ENCODE measurements at places on chromosomes 12 and 14. TPM values are rescaled to one million over a fixed set of nuclear protein-coding genes. Genes with fewer than 3 reads are reported as not detected.

DNA sequence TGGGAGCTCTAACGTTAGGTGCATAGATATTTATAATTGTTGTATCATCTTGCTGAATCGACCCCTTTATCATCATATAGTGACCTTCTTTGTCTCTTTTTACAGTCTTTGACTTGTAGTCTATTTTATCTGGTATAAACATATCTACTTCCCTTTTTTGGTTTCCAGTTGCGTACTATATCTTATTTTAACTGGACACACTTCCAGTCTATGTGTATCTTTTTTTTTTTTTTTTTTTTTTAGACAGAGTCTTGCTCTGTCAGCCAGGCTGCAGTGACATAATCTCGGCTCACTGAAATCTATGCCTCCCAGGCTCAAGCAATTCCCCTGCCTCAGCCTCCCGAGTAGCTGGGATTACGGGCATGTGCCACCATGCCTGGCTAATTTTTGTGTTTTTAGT is 41.9 kb upstream of the ZFP36L1 start:
- DNase-seq: no peak

DNA sequence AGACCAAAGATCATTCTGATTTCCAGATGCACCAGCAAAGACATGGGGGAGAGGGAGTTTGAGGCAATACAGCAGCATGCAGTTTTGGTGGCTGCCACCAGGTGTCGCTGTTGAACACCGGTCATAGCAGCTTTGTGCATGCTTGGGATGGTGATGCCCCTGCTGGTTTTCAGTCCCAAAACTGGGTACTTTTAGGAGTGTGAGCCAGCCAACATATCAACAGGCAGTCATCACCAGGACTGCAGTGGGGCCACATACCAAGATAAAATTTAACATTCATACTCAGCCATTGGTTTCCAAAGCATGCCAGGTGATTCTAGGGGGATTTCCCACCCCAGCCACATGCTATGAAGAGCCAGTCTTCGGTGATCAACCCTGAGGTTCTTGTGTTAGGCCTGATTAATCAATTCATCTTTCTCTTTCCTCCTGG is 64.2 kb downstream of the PHETA1 start:
- DNase-seq: no peak

DNA sequence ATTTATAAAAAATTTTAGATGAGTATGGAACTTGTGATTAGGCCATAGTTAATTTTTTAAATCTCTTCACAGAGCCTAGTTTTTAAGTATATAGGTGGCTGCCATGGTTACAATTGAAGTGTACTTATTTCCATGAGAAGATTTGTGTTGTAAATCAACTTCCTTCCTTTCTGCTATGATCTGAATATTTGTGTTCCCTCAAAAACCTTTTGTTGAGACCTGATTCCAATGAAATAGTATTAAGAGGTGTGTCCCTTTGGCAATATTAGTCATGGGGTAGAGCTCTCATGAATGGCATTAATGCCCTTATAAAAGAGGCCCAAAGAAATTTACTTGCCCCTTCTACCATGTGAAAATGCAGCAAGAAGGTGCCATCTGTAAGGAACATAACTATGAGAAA is 28.8 kb downstream of the ETNK1 start:
- no peak for DNase-seq

- DNase-seq: no peak
These were observed 3.0 kb downstream of the FOS start for GRCh38 chr14:75281654-75282019.

DNA sequence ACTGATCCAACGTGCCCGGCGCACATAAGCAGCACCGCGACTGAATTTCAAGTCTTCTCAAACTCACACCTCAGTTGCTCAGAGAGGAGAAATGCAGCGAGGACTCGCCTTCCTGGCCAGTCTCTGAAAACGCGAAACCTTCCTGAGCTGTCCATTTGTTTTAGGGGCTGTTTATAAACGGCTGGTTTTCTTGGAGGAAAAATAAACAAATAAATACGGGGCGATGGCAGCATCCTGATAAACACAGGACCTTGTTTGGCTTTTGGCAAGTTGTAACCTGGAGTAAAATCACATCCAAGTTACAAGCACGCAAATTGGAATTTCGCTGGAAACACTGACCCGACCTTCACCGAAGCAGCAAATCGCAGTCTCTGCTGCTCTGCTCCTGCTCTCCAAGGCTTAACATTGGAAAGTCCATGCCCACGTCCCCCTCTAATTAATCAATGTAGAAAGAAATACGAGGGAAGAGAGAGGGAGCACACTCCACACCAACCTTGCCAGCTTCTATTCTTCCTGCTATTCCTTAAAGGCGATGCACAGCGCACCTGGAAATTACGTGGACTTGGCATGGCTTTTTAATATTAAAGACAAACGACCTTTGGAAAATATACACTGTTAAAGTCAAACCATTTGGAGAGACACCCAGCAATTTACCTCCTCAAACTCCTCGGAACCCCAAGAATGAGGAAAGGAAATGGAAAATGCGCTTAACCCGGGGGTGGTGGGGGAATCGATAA is 248.8 kb downstream of the APAF1 start:
- no peak for DNase-seq

GRCh38 chr14:21191809-21192446 is 36.1 kb upstream of the OR5AU1 start:
- peak; percentile 84 for DNase-seq

DNA sequence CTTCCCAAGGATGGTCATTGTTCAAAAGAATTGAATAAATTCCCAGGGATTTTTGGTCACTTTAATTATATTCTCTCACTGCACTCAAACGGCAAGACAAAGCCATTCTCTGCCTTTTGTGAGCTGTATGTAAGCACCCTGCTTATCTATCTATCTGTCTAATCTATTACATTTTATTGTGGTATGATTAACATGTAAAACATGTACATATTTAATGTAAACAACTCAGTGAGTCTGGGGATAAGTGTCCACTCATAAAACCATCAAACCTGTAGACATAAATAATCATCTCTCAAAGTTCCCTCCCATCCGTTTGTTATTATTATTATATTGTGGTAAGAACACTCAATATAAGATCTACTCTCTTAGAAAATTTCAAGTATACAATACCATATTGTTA is 167.1 kb downstream of the CAND1 start:
- DNase-seq: no peak

DNA sequence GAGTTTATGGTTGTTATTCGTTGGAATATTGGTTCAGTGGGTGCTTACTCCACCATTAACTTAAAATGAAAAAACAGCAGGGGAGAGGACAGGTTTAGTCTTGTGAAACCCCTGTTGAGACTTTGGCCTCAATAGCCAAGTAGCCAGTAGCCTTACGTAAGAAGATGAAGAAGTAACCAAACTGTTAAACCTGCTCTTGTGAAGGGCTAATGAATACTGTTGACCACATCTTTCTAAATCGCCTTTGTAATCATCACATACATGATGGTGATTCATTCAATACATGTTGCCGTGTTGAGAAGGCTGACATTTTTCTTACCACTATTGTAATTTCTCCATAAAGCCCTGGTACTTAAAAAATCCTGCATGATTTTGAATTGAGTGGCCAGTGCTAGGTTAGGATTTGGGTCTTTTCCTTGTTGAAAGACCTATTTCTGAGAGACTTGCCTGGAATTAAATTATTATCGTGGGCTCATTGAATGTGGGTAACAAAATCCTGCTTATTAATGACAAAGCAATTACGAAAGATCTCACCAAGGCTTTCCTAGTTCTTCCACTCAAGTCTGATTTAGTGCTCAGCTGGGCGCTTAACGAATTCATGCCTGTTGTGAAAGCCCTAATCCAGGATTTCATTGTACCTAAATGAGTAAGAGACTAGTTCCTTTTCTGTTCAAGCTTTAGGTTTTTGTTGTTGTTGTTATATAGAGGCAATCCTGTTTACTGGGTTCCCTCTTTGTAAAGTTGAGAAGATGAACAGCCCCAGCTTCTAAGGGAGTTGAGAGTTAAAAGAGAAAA is 333.1 kb downstream of the FUT8 start:
- DNase-seq: no peak

DNA sequence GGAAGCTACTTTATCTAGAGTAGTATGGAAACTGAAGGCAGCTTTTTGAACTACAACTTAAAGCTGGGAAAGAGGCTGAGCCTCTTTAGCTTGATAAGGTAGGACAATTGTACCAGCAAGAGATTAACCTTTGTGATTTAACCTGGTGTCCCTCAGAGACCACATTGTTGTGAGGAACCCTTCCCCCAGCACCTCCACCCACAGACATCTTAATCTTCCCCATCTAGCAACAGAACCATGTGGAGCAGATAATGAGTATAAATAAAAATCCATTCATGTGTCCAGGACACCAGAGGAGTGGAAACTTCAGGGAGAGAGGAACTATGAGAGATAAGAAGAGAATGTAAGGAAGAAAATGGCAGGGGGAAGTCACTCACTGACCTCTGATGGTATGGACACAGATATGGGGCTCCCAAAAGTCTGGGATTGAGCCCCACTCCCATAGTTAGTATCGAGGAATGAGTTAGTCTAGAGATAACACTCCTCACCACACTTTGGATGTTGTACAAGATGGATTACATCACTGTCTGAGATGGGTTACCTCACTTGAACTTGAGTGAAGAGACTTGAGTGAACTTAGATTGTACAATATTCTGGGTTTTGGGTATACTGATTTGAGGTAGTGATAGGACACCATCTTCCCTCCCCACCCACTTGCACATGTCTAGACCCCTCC is 33.9 kb upstream of the SLC38A2 start:
- no peak for DNase-seq

GRCh38 chr12:107429006-107429705 is 256.4 kb upstream of the PWP1 start:
- DNase-seq: no peak

DNA sequence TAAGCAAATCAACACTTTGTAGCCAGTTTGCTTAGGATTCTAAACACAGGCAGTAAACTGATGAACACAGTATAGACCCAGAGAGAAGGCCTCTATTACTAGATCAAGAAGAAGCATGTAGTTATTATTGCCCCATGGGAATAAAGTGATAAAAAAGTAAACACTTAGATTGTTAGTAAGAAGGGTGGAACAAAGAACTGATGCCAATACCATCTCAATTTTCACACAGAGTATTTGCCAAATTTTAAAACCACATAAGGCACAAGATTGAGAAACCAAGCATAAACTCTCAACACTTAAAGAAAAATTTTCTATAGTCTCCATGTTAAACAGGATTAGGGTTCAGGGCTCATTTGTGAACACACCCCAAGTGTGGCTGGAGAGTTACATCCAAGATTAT is 77.0 kb upstream of the SYT1 start:
- no peak for DNase-seq

DNA sequence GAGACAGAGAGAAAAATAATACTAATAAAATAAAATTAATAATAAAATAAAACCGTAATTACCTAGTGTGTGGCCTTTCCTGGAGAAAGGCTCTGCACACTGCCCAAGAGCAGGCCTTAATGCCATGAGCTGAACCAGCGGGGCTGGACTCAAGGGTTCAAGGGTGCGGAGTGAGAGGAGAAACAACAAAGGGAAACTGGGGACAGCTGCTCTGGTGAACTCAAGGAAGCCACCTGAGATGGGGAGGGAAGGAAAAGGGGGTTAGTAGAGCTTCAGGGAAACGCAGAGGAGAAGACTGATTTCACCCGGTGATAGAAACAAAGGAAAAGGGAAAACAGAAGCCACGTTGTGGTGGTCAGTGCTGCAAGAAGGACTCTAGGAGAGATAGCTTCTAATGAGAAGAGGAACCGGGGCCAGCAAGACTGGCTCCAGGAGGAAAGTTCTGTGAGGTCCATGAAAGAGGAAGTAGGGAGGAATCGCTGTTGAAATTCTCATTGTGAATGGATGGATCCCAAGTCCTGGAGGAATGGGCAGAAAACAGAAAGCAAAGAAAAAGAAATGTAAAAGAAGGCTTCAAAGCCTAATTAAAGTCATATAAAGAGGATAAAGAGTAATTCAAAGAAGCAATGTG is 48.3 kb upstream of the BCL2L14 start:
- peak; percentile 26 for DNase-seq

The CLEC1B gene
- total RNA-seq: not detected

The NRXN3 gene
- total RNA-seq: 3.5 TPM

The APOF gene
- total RNA-seq: not detected

The RNASE1 gene
- total RNA-seq: 39.7 TPM

The OR6C2 gene
- total RNA-seq: not detected

The JAG2 gene
- 47.4 TPM for total RNA-seq

The SDSL gene
- total RNA-seq: 1.2 TPM
